AG10803 (cell line): ENCODE measurements at places on chromosomes 2 and 18.

- DNase-seq = peak; percentile 79
Observed at GRCh38 chr2:238515377-238515776, 88.7 kb downstream of the ASB1 start.

GRCh38 chr2:137947728-137948336 lies 16.4 kb upstream of the HNMT start:
- peak; percentile 76 for DNase-seq

DNA sequence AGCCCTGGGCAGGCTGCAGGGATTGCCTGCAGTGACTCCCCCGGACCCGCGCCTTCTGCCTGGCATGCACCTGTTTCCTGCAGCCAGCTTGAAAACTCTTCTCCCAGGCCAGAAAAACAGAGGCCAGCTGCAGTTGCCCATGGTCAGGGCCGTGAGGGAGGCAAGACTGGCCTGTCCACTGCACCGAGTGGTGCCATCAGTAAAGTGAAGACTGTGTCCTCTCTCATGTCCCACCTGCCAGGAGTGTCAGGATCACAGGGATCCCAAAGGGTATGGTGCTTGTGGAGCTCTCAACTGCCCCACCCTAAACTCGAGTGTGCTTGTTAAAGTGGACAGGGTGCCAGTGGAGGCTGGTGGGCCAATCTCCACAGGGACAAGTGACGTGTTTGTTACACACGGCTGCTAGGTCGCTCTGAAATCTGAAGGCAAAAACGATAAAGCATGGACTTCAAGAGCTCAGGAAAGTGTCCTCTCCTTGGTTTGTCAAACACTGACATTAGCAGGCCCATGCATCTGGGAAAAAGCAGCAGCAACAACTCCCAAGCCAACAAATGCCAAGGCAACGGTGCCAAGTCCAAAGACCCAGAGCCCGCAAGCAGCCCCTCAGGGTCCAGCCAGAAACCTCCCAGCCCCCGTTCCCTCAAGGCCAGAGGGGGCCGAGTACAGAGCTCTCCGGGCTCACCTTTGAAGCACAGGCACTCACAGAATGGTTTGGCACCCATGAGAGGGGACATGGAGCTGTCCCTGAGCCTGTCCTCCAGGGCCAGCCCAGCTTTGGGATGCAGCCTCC lies 213.2 kb downstream of the HDAC4 start:
- no peak for DNase-seq

DNA sequence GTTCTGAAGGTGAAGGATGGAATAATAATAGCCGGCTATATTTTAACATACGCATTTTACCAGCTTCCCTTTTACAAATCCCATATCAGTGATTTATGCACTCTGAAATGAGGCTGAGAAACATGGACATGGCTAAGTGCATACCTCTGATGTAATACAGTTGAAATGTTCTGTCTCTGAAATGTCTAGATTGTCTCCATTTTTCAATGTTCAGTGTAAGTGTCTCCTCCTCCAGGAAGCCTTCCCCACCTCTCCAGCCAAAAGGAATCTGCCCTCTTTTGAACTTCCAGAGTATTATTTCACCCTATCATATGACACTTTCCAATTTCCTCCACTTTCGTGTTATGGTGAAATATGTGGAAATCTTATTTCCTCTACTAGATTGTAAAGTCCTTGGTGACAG lies 29.5 kb upstream of the ME2 start:
- peak; percentile 21 for DNase-seq

- DNase-seq = no peak
Observed at GRCh38 chr2:10862330-10862729, 49.4 kb upstream of the KCNF1 start.

DNA sequence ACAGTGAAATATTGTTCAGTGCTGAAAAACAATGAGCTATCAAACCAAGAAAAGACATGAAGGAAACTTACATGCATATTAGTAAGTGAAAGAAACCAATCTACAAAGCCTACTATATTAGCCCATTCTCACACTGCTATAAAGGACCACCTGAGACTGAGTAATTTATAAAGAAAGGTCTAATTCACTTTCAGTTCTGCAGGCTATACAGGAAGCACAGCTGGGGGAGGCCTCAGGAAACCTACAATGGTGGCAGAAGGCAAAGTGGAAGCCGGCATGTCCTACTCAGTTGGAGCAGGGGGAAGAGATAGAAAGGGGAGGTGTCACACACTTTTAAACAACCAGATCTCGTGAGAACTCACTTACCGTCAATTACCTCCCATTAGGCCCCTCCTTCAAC lies 232.1 kb downstream of the TMX3 start:
- DNase-seq = no peak

DNA sequence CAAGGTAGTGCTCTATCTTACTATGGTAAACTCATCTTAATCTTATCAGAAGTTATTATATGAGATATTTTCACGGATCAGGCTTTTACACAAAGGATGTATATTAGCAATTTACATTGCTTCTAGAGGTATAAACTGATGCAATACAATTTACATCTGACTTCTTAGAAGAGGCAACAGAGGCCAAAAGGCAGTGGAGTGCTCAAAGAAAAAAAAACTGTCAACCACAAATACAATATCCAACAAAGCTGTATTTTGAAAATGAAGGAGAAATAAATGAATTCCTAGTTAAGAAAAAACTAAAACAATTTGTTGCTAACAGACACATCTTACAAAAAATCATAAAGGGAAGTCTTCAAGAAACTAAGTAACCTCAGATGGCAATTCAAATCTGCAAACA lies 1031.5 kb upstream of the CNTNAP5 start:
- DNase-seq = no peak

DNA sequence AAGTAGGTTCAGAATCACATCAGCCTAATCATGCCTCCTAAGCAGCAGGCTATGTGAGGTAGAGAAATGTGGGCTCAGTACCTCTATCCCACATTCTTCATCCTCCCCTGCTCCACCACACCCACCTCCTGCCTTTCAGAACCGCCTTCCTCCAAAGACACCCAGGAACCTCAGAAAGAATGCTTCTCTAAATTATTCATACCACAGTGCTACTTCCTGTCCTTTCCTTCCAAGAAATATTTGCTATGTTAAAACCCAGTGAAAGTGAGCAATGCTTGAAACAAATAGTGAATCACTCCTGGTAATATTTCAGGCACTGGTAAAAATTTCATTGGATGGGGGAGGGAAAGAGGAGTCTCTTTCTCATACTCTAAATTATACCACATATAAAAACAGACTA lies 24.0 kb upstream of the CREB1 start:
- DNase-seq = peak; percentile 94

GRCh38 chr2:231673348-231673770 lies 35.0 kb upstream of the PTMA start:
- peak; percentile 33 for DNase-seq

DNA sequence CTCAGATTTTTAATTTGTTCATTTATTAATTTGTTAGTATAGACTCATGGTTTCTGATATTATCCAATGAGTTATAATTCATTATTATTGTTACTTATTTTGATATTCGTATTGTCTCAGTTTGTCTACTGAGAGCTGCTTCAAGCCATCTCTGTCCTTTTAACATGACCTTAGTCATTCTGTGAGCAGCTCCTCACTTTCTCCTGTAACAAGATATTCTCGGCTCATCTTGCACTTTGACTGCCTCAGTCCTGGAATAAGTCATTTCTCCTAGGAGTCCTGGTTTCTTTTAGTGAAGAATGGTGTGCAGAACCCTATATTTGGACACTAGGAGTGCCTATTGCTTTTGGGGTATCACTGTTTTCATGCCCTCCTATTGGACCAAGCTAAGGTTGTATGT lies 13.2 kb downstream of the ASB1 start:
- DNase-seq = no peak

GRCh38 chr18:31683106-31683505 lies 1.3 kb downstream of the B4GALT6 start:
- DNase-seq = no peak

DNA sequence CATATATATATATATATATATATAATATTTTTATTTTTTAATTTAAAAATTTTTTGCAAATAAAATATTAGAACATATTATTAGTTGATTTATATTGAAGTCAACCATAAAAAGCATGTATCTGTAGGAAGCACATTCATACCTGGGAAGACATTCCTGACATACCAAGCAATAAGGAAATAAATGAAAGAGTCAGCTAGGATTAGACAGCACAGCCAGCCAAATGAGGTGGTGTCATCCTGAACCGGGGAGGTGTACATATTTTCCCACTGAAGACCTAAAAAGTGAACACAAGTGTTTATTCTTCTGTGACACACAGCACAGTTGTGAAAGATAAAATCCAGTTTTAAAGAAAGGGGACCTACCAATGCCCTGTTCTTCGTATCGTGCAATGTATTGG lies 149.2 kb downstream of the ABCA12 start:
- DNase-seq = no peak

- DNase-seq = peak; percentile 89
Observed at GRCh38 chr2:39696101-39696553, 30.4 kb downstream of the TMEM178A start.

- DNase-seq = no peak
Observed at GRCh38 chr18:56185126-56185525, 453.3 kb downstream of the TXNL1 start.

GRCh38 chr2:218265626-218266025 lies 4.3 kb downstream of the AAMP start:
- DNase-seq = no peak

DNA sequence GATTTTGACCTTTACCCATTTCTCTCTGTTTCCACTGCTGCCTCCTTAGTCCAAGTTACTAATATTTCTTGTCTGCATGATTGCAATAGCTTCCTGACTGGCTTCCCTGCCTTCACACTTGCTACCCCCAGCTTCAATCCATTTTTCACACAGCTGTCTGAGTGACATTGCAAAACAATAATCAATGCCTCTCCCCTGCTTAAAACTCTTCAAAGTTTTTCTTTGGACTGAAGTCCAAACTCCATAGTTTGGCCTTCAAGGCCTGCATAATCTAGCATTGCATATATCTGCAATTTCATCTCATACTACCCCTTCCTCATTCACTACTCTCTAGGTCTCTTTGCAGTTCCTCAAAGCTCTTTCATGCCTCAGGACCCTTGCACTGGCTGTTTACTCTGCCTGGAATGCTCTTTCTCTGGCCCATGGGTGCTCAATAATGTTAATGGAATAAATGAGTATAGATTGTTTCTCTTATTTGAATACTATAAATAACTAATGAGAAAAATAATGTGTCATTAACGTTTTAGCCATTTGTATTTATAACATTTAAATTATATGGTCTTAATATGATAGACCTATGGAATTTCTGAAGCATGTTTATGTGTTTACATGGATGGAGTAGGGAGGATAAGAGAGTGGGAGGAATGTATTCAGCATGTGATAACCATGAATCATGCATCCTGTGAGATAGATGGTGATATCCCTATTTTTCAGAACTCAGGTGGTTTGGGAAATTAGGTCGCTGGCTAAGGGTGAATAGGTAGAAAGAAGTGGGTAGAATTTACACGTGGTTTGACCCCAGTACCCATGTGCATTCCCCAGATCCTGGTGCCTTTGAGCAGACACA lies 5.7 kb upstream of the TMEM178A start:
- no peak for DNase-seq

DNA sequence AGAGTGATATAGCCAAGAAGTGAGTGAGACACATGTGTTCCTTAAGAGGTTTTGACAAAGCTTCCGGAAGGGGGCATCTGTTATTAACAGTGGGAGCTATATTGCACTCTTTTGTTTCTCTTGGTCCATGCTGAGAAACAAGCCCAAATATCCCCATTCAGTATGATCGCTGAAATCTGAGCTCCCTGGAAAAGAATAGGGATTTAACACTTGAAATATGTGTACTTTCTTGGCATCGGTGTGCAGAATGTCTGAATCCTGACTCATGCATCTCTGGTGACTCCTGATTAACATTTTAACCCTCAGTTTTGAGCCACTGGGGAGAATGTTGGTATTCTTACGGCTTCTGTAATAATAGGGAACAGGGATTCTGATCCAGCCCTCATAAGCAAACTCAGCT lies 448.1 kb downstream of the TSN start:
- peak; percentile 85 for DNase-seq

- no peak for DNase-seq
Observed at GRCh38 chr18:68484241-68484640, 230.7 kb downstream of the TMX3 start.

- DNase-seq = no peak
Observed at GRCh38 chr2:134500211-134500935, 218.4 kb downstream of the TMEM163 start.

DNA sequence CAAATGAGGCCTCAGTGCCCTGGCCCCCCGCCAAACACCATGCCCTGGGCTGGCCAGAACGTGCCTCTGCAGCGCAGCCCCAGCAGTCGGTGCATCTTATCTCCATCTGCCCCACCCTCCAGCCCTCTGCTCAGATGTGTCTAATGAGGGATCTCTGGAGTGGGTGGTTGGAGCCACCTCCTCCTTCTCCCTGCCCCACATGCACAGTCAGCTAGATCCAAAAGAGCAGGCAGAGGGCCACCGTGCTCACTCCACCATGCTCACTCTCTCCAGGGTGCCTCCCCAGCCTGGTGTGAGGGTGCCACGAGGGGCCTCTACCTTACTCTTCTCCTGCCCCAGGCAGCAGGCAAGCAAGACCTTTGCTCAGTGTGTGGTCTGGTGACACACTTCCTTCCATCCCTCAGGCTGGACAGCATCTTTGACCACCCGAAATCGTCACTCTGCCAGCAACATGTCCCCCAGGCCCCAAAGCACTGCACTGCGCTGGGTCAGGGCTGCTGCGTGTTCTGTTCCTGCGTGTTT lies 266.1 kb upstream of the HDAC4 start:
- no peak for DNase-seq

GRCh38 chr18:26710470-26711096 lies 154.9 kb downstream of the AQP4 start:
- no peak for DNase-seq

DNA sequence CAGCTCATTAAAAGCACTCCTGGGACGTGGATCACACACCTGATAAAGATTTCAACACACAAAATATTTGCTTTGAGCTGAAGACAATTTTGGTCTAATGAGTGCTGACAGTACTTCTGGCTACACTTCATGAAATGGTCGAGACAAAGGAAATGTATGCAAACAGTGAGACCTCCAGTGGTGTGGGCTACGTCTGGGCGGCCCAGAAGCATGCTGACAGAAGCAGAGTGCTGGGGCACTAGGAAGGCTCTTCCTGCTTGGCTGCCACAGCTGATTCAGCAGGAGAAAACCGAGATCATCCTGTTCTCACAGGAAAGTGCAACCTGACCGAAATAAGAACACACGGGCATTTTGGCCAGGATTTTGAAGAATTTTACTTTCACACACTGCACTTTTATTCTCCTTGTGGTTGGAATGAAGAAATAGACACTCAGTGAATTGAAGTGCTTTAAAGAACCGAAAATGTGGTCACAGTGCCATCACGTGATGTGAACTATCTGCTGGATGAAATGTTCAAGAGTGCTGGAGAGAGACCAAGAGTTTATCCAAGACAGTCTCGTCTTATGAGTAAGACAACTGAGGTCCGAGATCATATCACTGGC lies 149.5 kb downstream of the CCBE1 start:
- peak; percentile 92 for DNase-seq

DNA sequence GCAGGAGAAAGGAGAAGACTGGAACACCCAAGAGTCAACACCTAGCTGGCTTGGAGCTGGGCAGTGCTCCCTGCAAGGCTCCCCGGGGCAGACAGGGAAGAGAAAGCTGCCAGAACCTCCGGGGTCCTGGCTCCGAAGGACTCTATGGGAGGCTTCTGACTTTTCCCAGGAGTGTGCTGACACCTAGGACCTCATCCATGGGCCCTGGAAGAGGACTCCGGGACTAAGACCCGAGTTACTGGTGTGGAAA lies 37.8 kb upstream of the ATP6V1B1 start:
- no peak for DNase-seq

GRCh38 chr2:133986081-133986837 lies 267.6 kb upstream of the MGAT5 start:
- DNase-seq = no peak

- DNase-seq = no peak
Observed at GRCh38 chr2:105769504-105769903, 24.8 kb downstream of the NCK2 start.
